ENCODE measurements at places on chromosomes 5 and 9.

DNA sequence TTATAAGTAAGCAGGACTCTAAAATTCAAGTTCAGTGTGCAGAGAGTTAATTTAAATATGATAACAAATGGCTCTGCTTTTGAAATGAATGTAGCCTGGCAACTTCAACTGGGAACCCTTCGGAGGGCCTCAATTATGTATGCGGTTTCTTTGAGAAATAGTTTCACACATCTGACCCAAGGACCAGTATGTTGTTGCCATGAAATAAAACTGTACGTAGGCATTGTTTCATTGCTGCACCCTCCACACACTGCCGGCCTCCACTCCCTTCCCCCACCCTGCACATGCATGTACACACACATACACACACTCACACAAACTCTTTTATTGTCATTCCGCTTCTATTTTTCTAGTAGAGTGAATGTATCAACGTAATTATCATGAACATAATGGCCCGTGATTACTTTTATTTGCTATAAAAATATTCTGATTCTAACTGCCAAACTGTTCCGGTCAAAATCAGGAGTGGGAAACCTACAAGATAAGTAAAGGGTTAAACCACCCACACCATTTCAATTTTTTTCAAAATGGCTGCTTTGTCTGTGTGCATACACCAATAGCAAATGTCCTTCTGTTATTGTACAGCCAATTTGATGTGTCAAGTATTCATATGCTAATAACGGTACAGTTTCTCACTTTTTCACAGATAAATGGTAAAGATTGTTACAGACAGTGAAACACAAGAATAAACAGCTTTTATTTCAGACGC lies 215.5 kb upstream of the TMEM161B start:
- DNase-seq, result no peak

GRCh38 chr5:145465474-145466263 lies 369.5 kb downstream of the PRELID2 start:
- DNase-seq, result no peak

- no peak for DNase-seq
These were observed 56.2 kb upstream of the TRAF1 start for GRCh38 chr9:120982836-120983235.

DNA sequence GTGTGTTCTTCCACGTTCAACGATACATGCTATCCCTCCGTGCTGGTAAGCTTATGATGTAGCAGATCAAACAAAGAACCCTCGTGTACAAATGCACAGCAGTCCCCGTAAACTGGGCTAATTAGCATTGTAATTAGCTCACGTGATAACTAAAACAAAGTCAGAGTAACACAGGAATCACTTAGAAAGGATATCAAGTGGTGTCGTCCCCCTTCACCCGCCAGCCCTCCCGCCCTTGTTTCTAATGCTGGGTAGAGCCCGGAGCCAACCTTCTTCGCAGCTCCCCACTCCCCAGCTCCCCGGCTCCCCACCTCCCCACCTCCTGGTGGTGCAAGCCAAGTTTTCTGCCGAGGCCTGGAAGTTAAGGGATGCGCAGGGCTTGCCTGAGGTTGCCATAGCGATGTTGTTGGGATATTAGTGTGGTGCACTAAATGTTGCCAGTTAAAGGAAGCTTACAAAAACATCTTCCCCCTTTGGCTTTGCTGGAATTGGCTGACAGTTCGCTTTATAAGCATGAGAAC lies 357.9 kb upstream of the CCNH start:
- no peak for DNase-seq

DNA sequence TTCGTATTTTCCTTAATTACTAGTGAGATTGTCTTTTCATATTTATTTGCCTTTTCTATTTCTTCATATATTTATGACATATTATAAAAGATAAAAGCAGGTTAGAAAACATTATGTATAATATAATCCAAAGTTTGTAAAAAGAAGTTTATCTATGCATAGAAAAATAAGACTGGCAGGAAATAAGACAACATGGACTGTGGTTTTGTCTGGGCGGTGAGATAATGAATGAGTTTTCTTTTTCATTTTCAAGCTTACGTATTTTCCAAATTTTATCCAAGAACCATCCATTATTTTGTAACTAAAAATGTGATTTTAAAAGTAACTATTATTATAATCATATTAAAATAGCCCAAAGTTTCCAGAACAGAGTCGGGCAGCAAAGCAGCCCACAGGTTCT lies 109.8 kb upstream of the MVB12B start:
- DNase-seq, result no peak

- DNase-seq, result no peak
These were observed 89.7 kb upstream of the SLC44A1 start for GRCh38 chr9:105154723-105155191.

GRCh38 chr9:69176471-69177171 lies 2.5 kb downstream of the TJP2 start:
- DNase-seq, result no peak

DNA sequence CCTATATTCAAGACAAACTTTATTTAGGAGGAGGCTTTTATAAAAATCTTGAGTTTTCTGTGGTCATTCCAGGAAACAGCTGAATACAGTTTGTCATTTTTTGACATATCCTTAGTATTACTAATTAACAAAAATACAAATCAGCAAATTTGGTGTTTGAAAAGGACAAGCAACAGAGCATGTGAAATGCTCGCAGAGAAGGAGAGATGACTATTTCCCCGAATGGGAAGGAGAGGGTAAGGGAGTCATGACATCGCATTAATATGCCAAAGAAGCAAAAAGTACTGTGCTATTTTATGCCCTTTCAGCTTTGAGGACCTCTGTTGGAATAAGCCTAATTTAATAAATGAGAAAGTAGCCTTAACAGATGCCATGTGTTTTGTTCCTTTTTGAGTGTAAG lies 1.8 kb downstream of the SMIM15 start:
- DNase-seq, result no peak

GRCh38 chr9:80127920-80128319 lies 556.2 kb downstream of the TLE4 start:
- DNase-seq, result no peak
